ENCODE measurements at places on chromosomes 3 and 15.

DNA sequence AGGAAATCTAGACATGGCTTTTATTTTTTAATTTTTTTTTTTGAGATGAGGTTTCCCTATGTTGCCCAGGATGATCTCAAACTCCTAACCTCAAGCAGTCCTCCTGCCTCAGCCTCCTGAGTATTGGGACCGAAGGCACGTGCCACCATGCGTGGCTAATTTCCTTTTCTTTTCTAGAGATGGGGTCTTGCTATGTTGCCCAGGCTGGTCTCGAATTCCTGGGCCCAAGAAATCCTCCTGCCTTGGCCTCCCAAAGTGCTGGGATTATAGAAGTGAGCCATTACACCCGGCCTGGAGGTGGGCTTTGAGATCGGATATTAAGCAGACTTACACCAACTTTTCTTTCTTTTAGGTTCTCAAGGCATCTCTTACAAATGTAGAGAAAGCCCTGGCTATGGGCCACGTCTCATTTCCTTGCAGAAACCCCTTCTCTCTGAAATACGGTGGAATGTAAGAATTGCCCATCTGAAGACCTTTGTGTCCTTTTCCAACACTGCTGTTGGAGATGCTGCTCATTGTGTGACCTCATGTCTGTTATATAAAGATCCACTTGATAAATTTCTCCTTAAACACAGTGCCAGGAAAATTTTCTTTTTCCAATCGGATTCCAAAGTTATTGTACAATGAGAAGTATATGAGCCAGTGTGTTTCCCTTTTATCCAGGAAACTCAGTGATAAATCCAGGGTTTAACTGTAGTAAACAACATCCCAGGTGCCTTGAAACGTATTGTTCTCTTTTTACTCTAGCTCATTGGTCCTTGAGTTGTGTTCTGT is 36.8 kb upstream of the CFAP161 start:
- no peak for DNase-seq

DNA sequence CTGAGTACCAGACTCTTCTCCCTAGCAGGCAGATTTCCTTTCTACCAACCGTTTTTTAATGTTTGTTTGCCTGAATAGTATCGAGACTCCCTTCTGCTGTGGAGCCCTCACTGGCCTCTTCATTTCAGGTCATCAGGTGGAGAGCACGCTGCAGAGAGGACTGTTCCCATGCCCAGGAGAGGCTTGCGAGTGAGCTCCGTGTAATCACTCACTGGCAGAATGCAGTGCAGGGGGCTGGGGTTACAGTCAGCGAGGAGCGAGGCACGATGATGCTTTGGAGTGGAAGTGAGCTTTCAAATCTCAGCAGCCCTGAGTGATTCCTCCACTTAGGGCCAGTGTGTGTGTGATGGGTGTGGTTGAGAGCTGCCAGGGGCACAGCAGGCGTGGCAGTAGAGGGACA is 385.2 kb downstream of the SHQ1 start:
- no peak for DNase-seq

DNA sequence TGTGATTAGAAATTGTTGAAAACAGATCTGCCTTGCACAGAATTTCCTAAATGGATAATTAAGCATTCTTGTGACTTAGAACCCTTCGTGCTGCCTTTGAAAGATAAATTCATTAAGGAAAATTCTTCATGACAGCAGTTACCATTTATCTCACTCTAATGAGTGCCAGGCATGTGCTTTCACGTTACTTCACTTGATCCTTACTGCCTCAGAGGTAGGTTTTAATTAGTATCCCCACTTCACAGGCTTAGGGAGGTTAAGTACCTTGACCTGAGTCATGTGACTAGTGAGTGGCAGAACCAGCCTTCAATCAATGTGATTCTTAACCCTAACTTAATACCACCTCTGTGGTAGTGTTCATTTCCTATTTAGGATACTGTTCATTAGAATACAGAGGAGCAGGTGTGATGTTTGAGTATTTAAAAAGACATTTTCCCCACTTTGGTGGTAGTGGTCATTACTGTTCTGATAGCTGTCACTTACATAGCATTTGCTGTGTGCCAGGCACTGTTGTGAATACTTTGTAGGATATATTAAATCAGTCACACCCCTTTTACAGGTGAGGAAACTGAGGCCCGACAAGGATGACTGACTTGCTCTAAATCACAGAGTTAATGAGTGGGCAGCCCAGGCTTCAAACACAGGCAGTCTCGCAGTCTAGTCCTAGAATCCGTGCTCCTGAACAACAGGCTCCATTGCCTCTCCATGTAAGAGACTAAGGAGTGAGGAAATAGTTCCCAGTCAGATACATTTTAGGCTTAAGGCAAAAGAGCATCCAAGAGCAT is 57.9 kb downstream of the RLBP1 start:
- no peak for DNase-seq

DNA sequence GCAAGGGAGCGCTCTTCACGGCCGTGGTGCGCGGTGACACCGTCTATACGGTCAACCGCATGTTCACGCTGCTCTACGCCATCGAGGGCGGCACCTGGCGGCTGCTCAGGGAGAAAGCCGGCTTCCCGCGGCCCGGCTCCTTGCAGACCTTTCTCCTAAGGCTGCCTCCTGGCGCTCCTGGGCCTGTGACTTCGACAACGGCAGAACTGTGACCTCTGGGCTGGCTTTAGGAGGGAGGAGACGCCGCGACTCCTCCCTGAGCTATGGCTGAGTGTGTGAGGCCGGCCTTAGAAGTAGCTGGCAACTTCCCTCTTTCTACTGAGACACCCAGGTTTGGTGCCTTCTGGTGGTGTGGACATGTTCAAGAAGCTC is 1.4 kb downstream of the KBTBD13 start:
- DNase-seq: no peak

DNA sequence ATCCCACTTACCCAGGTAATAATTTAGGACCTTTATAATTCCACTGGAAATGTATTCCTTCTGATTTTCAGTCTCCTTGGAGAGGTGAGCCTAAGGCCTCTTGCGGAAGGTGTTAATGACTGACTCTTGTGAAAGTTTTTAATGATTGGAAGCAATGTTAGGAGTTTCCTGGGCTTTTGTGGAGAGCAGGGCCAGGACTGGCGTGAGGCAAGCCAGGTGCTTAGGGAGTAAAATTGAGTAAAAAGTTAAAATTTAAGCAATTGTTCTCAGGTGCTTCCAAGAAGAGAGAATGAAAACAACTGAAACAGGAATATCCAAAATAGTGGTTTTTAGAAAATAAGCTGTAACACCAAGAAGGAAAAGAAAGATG is 130.6 kb upstream of the TGFBR2 start:
- DNase-seq: no peak

DNA sequence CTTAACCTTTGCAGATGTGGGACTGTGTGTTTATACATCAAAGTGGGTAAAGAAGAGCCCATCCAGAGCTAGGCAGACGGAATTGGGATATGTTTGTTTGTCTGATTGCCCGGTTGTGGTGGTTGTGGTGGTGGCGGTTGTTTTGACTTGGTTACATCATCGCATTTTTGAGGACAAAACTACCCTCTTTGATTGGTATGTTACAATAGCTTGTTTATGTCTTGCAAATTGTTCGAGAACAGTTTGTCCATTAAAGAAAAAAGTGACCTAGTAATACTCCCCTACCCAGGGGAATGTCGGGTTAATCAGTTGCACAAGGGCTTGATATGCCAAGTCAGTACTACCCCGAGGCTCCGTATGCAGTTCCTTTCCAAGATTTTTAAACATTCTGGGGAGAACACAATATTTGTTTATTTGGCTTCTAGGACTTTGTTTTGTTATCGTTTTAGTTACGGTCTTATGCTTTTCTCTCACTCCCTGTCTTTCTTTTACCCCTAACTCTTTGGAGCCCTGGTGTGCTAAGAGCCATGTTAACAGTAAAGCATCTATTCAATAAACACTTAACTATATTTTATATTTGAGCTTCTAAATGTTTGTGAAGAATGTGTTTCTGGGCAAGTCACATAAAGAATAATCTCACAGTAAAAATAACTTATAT is 315.4 kb downstream of the LPP start:
- no peak for DNase-seq

DNA sequence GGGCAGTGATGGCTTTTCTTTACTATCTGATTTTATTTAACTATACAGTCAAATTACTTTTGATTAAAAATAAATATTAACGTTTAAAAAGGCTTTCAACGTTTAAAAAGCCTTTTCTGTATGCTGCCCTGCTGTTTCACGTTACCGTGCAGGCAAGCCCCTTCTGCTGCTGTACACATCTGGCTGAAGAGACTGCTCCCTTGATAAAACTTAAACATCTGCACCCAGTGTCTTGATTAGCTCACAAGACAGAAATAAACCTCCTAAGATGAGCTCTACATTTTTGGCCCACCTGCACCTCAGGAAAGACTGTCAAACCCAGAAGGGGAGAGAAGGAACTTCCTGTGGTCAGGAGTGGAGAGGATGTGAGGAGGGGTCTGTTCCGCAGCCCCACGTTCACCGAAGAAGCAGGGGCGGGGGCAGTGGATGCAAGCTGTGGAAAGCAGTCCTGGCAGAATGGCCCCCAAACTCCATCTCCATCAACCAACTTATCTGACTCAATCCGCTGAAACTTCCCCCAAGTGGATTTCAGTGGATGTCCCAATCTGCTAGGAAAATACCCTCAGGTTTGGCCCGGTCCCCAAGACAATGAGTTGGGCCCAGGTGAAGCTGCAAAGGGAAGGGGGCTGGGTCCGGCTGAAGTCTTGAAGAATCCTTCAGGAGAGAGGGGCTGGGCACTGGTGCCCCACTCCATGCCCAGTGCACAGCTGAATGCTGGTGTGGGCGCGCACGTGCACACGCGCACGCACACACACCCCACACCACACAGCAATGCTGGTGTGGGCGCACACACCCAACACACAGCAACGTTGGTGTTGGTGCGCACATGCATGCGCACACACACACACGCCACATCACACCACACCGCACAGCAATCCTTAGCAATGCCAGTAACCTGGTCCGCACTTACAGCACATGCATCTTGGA is 88.6 kb downstream of the LRIG1 start:
- DNase-seq: no peak

DNA sequence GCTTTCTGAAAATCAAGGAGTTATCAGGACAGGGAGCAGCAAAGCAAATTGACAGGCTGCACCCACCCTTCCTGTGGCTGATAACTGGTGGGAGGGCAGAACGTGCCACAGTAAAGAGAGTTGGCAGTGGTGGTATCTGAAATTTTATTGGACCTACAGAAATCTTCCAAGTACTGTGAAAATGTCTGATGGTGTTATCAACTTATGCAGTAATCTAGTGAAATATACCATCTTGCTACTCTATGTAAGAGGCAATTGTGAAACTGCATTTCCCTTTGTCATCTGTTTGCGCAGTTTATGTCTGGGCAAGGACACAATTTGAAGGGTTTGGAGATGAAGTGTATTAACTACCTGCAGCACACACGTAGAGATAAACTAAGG is 1.5 kb downstream of the PLCL2 start:
- DNase-seq: no peak

DNA sequence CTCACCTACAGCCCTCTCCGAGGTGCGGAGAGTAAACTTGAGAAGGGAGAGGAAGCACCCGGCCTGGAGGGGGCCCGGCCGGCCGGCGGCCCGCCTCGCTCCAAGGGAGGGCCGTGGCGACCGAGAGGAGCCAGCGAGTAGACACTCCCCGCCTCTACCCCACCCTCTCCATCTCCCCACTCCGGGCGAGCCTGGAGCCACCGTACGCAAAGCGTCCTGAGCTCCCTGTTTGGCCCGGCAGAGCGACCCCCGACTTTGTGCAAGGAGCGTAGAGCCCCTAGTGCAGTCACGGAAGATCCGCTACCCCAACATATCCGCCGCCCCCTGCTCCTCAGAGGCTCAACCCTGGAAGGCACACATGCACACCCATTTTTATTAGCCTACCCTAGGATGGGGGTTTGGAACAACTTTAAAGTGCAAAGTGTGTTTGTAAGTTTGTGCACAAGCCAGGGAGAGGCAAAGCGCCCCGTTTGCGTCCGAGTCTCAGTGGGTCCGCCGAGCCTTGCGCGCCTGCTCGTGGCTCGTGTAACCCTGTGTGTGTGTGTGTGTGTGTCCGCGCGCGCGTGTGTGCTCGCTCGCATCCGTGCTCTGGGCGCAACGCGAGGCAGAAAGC is 508 bp upstream of the SMAD6 start:
- DNase-seq: no peak

DNA sequence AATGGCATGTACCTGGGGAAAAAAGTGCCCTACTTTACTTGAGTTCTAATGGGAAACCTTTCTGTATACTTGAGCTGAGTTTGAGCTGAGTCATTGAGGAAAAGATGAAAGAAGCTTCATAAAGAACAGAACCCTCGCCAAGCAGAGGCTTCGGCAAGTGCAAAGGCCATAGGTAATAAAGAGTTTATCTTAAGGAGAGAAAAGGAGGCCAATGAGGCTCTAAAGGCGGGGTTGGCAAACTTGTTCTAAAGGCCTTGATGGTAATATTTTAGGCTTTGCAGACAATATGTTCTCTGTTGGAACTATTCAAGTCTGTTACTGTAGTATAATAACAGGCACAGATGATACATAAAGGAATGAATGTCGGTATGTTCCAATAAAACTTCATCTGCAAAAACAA is 17.6 kb upstream of the TRAT1 start:
- no peak for DNase-seq

- DNase-seq: no peak
These were observed 29.3 kb upstream of the ST3GAL6 start for GRCh38 chr3:98733812-98734281.

GRCh38 chr3:81439108-81439507 is 322.3 kb downstream of the GBE1 start:
- no peak for DNase-seq

DNA sequence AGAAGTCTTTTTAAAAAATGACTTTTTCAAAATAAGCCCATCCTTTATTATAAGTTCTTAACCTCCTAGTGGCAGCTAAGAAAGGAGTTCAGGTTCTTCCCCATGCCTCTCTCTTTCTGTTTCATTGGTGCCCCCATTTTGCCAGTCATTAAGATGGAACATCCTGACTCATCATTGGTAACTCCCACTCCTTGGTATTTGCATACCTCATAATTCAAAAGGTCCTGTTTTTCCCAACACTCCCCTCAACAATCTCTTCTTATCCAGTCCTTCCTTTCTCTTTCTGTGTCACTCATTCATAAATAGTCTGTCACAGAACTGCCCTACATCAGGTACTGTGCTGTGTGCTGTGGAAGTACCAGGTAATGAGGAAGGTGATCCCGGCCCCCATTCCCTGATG is 394.0 kb downstream of the FOXP1 start:
- DNase-seq: no peak

GRCh38 chr15:80588801-80589200 is 106.3 kb upstream of the ABHD17C start:
- DNase-seq: no peak

GRCh38 chr3:53045518-53046170 is at the start of gene SFMBT1:
SFMBT1 (minus strand) TSS chr3:53046073; CDS start chr3:52969128, 76,945 bp downstream.
- DNase-seq: peak; percentile 45

GRCh38 chr3:171258316-171258715 is 201.9 kb downstream of the TNIK start:
- no peak for DNase-seq

DNA sequence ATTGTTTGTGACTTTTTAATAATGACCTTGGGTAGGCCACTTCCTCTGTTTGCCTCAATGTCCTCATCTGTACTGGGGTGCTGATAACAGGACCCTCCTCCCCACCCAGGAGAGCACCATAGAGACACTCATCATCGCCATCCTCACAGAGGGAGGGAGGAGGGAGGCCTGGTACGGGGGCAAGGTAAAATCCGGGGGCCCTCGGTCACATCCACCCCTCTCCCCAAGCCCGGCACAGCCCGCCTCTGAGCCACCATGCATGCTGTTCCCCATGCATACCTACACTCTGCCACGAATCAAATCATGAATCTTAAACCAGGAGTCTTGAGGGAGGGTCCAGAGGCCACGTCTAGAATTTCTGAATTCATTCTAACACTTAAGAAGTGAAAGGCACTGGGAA is 74.9 kb upstream of the IQSEC1 start:
- no peak for DNase-seq

GRCh38 chr3:118907909-118908308 is 126.7 kb downstream of the IGSF11 start:
- DNase-seq: no peak

Measured in dorsolateral prefrontal cortex (tissue), 122 donors.